Psoas muscle (tissue), 8 donors: ENCODE measurements at places on chromosomes 3 and 15. TPM values are rescaled to one million over a fixed set of nuclear protein-coding genes. Genes with fewer than 3 reads are reported as not detected.

DNA sequence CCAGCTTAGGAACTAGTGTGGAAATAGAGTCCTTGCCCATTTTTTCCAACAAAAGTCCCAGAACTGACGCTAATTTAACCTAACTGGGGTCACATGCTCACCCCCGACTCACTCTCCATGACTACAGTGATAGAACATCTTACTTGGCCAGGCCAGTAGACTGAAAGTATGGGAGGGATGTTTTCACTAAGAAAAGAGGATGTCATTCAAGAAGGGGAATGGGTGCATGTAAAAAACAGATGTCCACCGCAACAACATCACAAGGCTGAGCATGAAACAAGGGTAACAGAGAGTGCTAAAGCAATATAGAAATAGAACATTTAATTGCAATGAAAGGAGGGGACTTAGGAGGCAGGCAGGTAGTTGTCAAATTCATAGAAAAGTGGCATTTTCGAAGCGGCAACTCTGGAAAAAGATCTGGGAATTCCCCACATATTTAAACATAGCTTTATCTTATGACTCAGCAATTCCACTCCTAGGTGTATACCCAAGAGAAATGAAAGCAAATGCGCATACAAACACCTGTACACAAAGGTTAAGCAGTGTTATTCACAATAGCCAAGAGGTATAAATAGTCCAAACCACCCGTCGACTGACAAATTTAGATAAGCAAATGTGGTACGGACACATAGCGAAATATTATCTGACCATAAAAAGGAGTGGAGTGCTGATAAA is 41.1 kb upstream of the UBE2E2 start:
- no peak for DNase-seq

GRCh38 chr3:49910409-49911123 is 6.9 kb upstream of the MST1R start:
- DNase-seq, result no peak

- no peak for DNase-seq
Measured at GRCh38 chr3:116154389-116154788, 290.9 kb downstream of the LSAMP start.

- DNase-seq, result no peak
Measured at GRCh38 chr3:172148702-172149565, 109.6 kb downstream of the FNDC3B start.

DNA sequence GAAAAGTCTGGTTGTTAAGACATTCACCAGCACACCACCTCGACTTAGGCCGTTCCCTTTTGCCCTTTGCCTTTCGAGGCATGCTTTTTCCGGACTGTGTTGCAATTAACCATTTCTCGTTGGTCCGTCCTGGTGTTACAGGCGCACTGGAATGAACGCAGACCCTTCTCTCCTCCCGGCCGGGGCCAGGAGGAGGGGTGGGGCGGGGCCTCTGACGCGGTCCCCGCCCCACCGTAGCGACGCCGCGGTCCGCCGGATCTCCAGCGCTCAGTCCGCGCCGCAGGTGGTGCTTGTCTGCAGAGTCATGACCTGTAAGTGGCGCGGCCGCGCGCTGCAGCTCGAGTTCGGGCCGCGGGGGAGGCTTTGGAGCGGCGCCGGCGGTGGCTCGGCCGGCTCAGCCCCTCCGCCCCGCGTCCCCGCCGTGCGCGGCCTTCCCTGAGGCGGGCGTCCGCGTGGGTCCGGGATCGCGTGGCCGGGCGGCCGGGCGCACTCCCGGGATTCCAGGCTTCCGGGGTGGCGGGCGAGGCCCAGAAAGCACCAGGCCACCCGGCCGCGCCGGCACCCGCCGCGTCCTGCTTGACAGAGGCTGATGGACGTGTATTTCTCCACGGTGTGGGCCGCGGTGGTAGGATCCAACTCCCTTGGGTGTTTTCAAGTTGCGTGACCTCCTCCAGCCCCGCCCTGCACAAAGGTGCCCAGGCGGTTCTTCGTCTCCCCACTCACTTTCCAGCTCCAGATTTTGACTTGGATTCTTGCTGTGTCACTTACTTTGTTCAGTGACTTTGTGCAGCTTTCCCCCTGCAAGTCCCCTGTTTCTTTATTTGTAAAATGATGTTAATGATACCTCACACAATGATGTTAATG is at the start of gene NIT2:
Gene NIT2, plus strand, starts transcription at position 270 of the 864 bp plus-strand sequence. Its CDS starts 35 bp downstream, at position 305.
- peak; percentile 95 for DNase-seq

The CIAO2A gene
- total RNA-seq, result 24.0 TPM

The CHST2 gene
- total RNA-seq, result 1.8 TPM
